Left ventricle myocardium superior (tissue), 1 donor: ENCODE measurements at places on chromosomes 5 and 9.

- DNase-seq, result no peak
These were observed 2.9 kb downstream of the TCERG1 start for GRCh38 chr5:146450002-146450401.

GRCh38 chr5:68587171-68587570, 371.6 kb downstream of the PIK3R1 start:
- DNase-seq, result no peak

- no peak for DNase-seq
These were observed 4.5 kb downstream of the CORO2A start for GRCh38 chr9:98187926-98188325.

DNA sequence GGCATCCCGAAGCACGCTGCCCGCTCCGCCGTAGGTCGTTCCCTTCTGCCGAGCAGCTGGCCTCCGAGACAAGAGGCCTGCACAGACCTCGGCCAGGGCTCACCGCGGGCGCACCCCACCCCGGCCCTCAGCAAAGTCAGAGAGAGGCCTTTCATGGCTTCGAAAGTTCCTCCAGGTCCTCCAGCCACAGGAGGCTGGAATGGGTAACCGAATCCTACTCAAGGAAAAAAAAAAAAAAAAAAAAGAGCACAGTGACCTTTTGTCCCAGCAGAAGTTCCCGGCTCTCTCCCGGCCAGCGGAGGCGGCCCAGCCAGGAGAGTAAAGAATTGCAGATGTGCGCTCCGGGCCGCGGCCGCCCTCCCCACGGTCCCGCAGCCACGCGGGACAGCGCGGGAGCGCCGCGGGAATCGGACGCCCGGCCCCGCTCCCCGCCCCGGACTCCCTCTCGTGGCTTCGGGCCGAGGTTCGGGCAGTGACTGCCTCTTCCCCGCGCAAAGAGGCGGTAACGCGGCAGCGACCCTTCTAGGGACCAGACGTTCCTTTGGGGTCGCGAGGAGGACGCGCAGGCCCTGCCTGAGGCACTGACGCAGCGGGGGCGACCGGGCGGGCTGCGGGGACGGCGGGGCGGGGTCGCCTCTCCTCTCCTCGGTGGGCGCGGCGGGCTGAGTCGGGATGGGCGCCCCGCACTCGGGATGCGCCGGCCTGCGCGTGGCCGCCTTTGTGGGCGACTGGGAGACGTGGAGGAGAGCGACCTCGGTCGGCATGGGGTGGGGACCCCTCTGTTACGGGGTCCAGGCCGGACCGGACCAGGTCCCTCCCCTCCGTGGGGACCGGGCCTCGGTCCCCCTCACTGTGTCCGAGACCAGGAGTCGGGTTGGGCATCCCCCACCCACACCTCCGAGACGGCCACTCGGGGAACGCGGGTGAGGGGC, 754 bp downstream of the GFPT2 start:
- peak; percentile 74 for DNase-seq

DNA sequence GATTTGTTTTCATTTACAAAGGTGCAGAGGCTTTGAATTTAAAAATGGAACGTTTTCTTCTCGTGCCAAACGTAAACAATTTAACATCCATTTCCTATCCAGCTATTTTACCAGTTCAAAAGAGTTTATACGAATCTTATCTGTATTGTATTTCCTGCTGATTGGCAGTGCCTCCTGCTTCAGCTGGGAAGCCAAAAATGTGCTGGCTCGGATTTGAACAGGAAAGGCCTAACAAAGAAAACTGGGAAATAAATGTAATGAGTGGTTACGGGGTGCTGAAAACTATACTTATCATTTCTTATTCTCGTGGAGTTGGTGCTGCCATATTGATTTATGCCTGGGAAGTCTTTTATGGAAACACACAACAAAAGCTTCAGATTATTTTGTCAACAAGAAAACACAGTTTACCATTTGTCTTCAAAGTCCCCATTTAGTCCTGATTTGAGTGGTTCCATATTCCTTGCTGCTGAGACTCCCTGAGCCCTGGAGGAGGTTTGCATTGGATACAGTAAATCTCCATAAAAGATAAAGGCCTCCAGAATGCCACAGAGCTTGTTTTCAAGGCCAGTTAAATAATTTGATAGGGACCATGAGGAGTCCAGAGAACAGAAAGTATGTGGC, 507.4 kb downstream of the RASEF start:
- DNase-seq, result no peak

- no peak for DNase-seq
These were observed 261.3 kb upstream of the ANKH start for GRCh38 chr5:15132816-15133405.
